ENCODE measurements at places on chromosomes 4 and X.

- DNase-seq, result no peak
These were observed 93.0 kb upstream of the ANK2 start for GRCh38 chr4:112956484-112956896.

- no peak for DNase-seq
These were observed 169.0 kb downstream of the ZNF330 start for GRCh38 chr4:141389649-141390048.

GRCh38 chr4:110091434-110092140 is 106.8 kb downstream of the ELOVL6 start:
- DNase-seq, result no peak

DNA sequence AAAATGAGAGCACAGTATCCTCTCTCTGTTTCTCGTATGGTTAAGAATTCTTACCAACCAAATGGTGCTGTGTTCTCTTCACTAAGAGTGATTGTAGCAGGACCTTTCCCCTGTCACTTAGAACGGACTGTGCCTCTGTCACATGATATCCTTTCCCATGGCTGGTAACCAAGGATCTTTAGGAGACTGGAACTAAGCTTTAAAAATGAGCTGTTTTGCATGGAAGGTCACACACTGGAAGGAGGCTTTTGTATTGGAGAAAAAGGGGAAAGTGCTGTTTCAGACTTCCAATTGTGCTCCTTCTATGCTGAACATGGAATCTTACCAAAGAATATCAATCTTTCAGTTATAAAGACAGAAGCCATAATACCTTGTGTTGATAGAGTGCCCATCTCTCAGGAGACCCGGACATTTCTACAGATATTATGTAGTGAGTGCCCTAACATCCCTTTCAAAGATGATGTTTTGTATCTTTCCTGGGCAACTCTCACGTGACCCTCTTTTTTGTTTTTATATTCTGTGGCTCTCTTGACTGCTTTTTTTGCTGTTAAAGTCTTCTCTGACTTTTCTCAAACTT is 148.6 kb downstream of the SLC4A4 start:
- DNase-seq, result no peak

DNA sequence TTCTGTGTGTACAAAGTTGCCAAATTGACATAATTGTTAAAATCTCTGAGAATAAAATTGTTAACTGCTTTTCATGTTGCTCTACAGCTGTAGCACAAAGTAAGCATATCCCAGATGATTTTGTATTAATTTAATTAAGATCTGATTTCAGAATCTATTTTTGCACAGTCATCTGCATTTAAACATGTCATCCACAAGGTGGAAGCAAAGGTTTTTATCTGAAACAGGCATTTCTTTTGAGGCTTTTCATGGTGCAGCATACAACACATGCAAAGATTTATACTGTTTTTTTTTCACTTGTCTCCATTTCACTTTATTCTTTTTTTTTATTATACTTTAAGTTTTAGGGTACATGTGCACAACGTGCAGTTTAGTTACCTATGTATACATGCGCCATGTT is 51.2 kb downstream of the GC start:
- DNase-seq, result no peak

- no peak for DNase-seq
These were observed 18.2 kb upstream of the COX7B2 start for GRCh38 chr4:46927201-46927600.

All from activated CD4-positive, alpha-beta T cell treated with anti-CD3 and anti-CD28 coated beads, Interleukin-2, amount 50 U/mL, for 16 hours (primary cell).